SK-N-SH treated with all-trans-retinoic acid at 6 μM for 48 hours (cell line): ENCODE measurements at places on chromosomes 7 and 10.

GRCh38 chr10:5752301-5752871 is 60.8 kb downstream of the GDI2 start:
- ATAC-seq, result no peak; the same call in 2 of the 3 replicates

DNA sequence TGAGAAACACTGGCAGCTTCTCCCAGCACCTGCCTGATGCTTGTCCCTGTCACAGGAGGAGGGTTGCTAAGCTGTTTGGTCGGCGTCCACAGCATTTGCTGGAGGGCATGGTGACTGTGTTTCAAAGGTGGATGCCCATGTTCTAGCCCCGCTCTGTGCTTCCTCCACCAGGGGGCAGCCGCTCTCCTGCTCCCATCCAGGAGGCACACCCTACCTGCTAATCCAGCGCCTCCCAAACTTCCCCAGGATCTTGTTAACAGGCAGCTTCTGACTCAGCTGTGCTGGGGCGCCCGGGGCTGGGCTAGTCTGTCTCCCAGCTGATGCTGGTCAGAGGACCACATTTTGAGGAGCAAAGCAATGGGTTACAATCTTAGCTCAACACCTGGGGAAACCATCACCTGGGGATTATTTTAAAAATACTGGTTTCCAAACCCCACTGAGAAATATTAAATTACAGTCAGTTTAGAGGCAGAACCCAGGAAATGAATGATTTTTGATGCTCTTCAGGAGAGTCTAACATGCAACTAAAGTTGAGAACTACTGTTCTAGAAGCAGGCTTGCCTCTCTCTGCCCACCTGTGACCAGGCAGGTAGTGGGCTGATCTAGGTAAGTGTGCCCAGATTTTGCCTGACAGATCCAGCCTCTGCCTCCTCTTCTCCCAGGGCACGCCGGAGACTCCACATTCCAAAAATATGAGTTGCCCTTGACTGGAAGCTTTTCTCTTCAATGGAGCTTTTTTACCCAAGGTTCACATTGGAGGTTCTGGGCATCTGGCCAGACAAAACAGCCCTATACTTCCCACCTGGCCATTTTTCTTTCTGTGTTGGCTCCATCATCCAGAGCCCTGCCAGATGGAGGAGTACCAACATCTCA is 92.7 kb upstream of the GPR26 start:
- ATAC-seq, result no peak

DNA sequence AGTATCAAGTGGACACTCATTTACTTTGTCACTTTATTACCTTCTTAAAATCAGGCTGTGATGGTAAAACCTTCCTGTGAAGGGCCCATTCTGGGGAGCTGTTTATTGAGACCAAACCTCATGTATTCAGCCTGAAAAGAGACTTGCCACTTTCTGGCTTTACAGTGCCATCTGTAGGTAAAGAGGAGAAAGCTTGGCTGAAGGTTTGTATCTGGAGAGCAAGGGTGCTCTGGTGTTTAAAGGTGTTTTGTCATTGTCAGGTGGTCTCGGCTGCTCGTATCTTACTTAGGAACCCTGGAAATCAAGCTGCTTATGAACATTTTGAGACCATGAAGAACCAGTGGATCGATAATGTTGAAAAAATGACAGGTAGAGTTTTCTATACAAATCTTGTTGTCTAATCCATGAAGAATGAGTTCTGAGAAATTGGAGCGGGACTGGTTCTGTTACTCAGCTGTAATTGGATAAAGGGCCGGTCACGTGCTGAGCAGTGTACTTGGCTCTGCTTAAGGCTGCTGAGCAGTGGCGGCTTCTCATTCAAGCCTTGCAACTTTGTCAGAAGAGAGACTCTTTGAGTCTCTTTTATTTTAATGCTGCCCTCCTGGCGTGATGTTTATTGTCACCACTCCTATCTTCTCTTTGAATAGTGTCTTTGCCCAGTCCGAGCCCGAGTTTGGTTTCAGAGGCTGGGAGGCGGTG is 46.9 kb downstream of the AP3M1 start:
- ATAC-seq, result peak; percentile 21; the same call in 2 of the 3 replicates

GRCh38 chr10:191703-192518 is 56.7 kb downstream of the ZMYND11 start:
- no peak for ATAC-seq

DNA sequence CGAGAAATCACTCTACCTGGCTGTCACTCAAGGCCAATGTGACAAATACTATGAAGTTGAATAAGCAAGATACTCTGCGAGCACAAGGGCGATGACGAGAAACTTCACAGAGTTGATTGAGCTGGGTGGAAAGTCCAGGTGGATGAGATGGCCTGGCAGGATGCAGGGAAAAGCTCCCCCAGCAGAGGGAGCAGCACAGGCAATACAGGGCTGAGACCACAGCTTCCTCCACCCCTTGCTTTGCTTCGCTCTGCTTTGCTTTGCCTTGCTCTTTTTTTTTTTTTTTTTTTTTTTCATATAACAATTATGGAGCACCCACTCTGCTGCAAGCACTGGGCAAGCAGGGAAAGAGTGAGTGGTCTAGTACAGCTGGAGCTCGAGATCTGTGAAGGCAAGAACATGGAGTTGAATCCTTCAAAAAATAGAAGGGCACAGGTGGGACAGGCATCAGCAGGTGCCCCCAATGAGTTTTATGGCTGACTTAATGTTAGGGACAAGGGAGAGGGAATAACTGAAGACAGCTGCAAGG is 88.3 kb downstream of the CABCOCO1 start:
- ATAC-seq, result peak; percentile 95

DNA sequence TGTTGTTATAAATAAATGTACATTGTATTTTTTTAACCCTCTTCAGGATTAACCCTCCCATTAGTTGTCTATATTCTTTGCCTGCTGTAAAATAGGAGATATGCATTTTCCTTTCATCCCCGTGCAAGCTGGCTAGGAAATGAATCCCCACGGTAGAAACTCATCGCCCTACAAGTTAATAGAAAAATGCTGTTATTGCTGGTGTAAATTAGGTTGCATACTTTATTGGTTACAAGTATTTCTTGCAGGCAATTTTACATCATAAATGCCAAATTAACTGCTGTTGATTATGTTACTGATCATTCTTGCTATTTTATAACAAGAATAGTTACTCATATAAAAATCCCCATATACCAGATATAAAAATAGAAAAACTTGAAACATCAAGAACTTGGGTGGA is 454.2 kb upstream of the KLF6 start:
- ATAC-seq, result no peak

DNA sequence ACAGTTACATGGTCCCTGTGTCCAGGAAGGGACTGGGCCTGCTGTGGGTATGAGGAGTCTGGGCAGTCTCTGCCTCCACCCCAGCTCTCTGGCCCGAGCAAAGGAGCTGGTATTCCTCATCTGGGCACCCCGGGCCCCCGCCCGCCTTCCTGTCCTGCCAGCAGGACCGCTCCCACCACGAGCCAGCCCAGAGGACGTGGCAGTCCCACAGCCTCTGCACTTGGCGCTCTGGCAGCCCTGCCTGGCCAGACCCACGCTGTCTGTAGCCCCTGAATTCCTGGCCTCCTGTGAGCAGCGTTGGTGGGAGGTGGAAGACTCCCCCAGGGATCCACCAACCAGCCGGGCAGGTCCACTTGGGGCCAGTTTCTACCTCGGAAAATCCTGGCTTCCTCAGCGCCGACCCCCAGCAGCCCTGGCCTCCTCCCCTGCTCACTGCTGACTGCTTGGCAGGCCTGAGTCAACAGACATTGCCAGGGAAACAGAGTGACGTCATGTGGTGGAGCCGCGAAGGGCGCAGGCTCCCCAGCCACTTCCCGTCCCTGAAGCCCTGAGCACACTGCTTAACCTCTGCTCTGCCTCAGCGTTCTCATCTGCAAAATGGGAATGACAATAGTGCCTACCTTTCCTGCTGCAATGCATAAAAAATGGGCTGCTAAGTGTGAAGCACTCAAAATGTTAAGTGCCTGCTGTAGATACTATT is 21.6 kb upstream of the LIMK1 start:
- peak; percentile 96 for ATAC-seq

DNA sequence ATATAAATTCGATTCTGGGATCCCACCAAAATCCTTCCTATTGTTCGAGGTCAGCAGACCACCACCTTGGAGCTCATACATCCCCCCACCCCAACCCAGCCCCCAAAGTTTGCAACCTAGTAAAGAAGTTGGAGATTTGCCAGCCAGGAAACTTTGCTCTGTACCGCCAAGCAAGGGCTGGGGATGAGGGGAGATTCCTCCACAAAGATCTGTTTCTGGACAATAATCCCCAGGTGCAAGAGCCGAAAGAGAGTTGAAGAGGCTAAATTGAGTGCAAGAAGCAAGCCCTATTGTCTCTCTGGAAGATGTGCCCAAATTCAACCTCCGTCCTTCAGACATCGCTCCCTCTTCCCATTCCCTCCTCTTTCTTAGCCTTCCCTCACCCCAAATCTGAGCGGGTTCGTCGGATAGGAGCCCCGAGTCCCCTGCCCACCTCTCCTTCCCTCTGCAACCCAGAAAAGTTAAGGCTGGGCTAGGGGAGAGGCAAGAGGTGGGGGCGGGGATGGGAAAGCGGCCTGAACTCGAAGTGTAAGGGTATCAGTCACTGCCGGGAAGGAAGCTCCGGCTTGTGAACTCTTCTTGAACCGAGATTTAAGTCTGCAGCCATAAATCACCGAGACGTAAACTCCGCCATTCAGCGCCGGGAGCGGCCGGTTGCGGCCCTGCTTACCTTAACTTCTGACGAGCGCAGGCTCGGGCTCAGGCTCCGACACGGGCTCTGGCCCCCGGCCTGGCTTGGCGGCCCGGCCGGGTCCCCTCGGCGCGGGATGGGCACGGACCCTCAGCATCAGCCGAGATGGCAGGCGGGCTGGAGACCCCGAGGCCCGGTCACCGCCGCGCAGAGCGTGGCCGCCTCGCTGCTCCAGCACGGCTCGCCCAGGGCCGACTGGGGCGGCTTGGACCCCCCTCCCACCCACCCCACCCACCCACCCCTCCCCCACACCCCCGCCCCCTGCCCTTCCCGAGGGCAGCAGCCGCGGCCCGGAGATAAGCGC is 10.8 kb upstream of the HOXA2 start:
- no peak for ATAC-seq

GRCh38 chr7:99218406-99219184 is 10.7 kb upstream of the KPNA7 start:
- ATAC-seq, result 0 out of 3 replicates have a peak, but pooled peaks have one; percentile 14

DNA sequence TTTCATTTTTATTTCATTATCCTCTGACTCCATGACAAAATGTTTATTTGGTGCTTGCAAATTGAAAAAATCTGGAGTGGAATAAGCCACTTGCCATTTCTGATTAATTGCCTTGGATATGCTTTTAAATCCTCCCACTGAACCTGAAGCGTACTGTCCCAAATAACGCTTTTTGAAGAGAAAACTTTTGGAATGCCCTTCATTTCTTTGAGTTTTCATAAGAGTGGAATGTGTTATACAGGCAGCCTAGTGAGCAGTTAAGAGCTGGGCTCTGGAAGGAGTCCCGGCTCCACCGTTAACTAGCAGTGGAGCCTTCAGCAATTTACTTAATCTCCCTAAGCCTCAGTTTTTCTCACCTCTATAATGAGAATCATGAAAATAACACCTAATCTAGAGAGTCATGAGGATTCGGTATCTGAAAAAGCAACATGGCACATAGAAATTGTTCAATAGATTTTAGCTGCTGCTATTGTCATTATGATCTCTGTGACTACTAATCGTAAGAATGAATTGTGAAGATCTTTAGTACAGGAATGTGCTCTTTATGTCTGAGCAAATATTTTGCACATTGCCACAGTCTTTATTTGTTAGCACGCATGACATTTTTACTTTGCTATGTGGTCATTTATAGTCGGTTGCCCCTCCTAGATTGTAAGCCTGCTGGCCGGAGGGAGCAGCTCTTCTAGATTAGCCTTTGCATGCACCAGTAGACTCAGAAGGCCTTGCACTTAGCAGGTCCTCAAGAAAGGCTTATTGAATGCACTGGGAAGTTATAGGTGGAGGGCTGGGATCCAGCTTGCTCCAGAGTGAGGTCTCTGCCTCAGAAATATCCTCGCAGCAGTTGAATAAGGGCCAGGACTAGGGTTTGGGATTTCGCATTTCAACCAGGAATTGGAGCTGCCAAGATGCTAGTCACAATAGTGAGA is 59.4 kb downstream of the PLCE1 start:
- no peak; the same call in 2 of the 3 replicates for ATAC-seq

DNA sequence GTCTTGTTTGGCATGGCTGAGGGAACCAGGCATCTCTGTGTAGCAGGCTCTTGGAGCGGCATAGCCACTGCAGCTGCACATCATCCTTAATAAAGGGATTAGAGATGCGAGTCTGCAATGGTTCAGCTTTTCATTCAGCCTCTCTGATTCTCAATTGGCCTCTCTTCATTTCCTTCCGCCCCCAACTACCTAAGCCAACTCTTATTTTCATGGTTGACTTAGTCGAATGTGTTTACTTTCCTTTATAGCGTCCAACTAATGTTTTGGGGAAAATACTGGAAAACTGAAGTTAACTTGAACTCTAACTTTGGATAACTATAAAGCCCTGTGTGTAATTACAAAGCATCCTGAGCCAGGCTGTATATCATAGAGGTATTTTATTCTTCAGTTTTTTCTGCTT is 202.2 kb upstream of the KIAA1217 start:
- no peak for ATAC-seq

- no peak for ATAC-seq
Observed at GRCh38 chr7:19116121-19117090, 1.0 kb downstream of the TWIST1 start.

DNA sequence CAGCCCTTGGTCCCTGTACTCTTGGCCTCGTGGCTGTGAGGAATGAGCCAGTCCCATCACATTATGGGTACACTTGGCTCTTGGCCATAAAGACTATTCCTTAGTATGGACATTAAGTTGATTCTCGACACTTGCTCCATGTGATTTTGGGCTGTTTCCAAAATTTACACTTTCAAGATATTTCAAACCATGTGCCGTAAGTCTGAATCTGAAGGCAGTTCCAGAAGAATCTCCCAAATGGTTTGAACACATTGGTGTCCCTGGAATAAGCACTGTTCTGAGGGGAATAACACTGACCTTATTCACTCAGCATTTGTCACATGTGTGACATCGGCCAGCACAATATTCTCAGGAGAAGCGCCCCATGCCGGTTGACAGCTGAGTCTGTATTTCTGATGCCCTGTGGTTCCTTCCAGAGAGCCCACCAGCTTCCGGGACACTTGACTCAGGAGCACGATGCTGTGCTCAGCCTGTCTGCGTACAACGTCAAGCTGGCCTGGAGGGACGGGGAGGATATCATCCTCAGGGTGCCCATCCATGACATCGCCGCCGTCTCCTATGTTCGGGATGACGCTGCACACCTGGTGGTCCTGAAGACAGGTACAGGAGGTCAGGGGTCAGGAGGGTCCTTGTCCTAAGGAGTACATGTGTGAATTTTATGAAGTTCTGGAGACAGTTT is 24.6 kb downstream of the NACAD start:
- ATAC-seq, result no peak
